ENCODE measurements at places on chromosomes 7 and 10.

GRCh38 chr10:44587488-44588318 lies 202.8 kb upstream of the CXCL12 start:
- DNase-seq = no peak

DNA sequence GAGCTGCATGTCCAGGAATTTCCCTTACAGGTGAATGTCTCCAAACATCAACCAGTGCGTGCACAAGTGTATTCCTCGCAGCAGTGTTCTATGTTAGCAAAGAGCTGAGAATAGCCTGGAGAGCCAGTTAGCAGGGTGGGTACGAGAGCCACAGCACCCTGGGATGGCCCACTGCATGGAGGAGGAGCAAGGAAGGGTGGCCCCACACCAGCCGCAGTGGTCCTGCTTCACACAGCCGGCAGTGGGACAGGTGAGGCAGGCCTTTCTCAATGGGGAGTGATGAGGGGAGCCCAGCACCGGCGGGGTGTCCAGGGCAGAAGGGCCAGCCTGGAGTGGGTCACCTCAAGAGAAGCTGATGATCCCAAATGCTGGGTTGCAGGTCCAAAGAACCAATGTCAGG lies 240.7 kb downstream of the TCERG1L start:
- DNase-seq = no peak

DNA sequence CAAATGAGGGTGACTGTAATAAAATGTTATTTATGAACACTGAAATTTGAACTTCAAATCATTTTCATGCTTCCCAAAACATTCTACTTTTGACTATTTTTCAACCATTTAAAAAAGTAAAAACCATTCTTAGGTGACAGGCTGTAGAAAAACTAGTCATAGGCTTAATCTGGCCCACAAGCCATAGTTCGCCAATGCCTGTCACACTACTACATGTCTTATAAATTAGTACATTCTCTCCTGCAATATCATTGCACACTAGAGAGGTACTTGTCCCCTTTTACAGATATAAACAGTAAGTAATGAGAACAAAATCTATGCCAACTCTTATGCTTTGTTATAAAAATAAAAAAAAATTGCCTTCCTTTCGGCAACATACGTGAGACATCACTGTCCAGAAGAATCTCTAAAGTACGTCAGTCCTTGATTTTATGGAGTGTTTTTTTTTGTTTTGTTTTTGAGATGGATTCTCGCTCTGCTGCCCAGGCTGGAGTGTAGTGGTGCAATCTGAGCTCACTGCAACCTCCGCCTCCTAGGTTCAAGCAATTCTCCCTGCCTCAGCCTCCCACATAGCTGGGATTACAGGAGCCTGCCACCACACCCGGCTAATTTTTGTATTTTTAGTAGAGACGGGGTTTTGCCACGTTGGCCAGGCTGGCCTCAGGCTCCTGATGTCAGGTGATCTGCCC lies 23.2 kb downstream of the UPF2 start:
- no peak for DNase-seq

GRCh38 chr7:130216750-130217149 lies 9.1 kb downstream of the SSMEM1 start:
- no peak for DNase-seq

DNA sequence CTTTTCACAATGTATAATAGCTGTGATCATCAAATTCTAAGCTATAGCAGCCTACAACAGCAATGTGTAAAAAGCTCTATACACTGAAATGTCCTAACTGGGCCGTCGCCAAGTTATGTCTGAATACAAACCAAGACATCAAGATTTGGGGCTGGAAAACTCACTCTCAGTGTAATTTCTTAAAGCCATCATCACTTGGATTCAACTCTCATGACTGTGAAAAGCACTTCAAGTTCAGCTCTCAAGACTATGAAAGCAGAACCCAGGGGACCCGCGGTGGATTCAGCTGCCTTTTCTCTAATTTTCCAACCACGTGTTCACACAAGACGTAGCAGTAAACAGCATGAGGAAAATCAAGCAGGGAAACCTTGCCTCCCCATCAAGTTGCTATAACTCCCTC lies 15.8 kb upstream of the ZNRF2 start:
- DNase-seq = no peak

DNA sequence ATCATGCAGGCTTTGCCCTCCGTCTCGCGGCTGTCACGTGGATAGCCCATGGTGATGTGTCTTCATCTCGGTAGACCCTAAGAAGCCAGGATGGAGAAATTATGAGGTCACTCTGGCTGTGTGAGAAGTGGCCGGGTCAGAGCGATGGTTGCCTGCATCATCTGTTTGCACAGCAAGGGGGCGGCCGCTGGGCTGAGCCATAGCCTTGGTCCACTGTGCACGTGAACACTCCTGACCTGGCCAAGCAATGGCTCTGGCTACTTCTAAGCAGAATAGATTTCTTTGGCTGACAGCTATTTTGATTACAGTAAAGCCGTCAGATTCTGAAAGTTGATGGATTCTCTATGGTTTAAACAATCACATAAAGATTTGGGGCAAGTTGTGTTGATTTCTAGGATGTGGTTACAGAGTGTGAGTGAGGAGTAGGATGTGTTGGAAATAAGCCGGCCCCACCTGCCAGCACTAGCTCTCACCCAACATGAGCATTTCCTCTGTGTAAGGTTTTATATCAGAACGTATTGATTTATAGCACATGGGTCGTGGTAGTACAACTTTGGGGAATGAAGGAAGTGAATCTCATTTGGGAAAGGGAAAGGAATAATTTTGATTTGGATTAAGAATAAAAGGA lies 214.4 kb upstream of the GPR26 start:
- DNase-seq = no peak

DNA sequence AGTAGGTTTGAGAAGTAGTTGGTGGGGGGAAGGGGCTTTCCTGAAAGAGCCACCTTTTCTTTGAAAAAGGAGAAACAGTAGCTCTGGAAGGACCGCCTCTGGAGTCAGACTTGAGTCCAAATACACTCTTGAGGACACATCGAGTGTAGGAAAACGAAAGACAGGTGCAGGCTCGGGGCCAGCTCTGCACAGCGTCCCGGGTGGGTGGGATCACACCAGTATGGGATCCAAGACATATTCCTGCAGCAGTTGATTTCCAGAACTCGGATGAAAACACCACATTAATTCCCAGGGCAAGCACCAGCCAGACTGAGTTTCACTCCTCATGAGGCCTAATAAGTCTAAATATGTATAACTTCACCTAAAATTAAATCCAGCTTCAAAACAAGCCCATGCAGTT lies 61.4 kb downstream of the ASB13 start:
- DNase-seq = no peak

DNA sequence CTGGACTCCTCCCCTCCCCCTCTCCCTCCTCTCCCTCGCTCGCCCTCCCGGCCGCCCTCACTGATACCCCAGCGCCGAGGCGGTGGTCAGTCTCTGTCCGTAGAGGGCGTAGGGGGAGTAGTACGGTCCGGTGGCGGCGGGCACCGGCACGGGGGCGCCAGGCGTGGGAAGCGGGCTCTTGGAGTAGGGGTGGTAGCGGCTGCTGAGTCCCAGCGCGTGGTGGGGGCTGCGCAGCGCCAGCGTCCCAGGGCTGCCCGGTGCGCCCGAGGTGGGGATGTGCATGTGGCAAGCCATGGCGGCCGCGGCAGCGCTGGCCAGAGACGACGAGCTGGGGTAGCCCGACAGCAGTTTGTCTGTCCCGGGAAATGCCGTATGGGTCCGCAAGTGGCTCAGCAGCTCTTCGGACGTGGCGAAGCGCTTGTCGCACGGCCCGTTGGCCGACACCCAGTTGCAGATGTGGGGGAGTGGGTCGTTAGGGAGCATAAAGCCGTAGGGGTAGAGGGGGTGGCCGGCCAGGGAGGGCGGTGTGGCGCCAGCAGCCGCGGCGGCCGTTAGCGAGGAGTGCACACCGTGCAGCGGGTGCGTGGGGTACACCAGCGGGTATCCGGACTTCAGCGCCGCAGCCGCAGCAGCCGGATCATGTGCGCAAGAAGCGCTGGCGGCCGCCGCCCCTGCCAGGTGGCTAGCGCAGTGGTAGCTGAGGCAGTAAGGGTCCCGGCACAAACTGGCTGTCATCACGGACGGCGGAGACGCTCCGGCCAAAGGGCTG lies 2.7 kb downstream of the ZNF503 start:
- DNase-seq = no peak

DNA sequence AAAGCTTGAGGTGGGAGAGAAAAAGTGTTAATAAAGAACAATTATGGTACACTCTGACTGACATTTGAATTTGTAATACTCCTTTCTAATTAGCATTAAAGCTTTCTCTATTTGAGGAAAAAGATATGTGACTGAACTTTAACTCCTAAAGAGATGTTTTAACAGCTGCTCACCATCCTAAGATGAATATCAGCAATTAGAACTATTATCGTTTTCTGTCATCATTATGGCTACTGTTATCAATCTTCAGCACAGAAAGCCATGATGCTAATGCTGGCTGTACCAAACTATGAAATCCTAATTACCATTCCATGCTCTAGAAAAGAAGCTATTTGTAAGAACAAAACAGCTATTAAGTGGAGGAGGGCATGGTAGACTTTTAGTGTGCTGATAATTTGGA lies 228.8 kb upstream of the CSTF2T start:
- no peak for DNase-seq

DNA sequence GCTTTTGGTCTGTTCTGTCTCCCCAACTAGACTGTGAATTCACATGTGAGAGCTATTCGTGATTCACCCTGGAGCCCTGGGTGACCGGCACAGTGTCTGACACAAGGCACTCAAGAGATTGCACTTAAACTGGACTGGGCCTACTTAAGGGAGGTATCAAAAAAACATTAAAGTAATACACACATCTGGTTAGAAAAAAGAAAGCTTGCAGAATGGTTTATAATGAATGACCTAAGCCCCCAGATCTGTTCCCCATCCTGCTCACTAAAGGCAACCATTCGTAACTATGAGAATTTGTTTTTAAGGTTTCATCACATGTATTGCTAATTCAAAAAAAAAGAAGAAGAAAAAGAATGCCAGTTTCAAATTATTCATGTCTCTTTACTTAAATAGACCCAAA lies 74.5 kb downstream of the DGKI start:
- no peak for DNase-seq

Measured in stimulated activated CD4-positive, alpha-beta T cell treated with anti-CD3 and anti-CD28 coated beads, Interleukin-4, amount 100 ng/mL, for 4 hours (primary cell).